Activated T-helper 1 cell treated with Interleukin-2 at 50 U/mL for 16 hours (primary cell): ENCODE measurements at places on chromosomes 6 and 20.

GRCh38 chr6:155974811-155975323 is 519.2 kb upstream of the NOX3 start:
- DNase-seq = no peak

DNA sequence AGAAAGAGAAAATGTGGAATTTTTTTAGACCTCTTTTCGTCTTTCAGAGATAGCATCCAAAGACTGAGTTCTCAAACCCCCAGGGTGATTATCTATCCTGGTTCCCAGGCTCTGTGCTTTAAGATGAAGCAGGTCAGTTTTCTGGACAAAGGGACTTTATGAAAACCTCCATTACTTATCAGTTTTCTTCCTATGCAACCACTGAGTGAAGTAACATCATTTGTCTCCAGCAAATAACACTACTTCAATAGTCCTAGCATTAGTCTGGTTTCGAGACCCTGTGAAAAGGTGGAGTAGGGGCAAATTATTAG is 18.3 kb upstream of the HLA-DRB1 start:
- DNase-seq = no peak

DNA sequence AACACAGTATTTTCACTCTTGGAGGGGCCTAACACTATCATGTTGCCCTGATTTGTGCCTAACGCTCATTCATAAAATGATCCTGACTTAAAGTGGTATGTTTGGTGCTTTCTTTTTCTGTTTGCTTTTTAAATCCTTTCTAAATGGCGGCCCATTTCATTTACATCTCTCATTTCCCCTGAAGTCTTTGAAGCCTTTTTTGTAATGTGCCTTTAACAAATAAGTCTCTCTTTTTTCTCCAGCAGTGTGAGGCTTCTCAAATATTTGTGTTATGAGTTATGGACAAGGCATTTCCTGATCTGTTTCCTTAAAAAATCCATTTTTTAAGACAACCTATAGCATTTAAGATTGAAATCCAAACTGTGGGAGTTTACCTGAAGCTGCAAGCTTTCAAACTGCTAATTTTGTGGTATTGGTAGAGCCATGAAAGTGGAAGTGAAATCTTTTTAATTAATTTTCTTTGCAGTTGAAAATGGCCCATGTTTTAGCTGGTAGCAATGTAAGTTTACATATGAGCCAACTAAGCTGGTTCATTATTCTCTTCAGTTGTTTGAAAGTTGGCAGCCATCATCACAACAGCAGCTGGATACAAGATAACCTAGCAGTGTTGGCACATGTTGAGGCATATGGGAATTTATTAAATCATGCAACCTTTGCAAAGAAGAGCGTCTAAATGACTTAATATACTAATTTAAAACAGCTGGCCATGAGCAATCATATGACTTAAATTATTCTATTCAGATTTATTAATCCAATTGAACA is 469.7 kb downstream of the CDKAL1 start:
- no peak for DNase-seq

- DNase-seq = no peak
Observed at GRCh38 chr6:78799682-78800081, 67.7 kb upstream of the IRAK1BP1 start.

DNA sequence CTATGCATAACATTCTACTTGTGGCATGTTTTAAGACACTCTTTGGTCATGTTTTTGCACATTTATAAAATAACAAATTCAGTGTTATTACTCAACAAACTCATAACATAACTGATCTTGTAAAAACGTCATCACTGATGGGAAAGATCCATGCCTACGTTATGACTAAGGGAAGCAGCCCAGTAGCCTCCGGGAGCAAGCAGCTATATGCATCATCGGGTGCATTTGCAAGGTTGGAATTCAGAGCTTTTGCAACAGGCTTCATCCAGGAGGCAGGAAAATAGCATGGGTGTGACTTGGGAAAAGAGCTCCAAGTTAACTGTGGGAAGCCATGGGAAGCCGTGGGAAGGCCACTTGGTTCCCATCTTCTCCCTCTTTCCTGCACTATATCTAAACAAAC is 271.6 kb upstream of the SGK1 start:
- DNase-seq = no peak

- peak; percentile 73 for DNase-seq
Observed at GRCh38 chr6:29847871-29848630, 20.4 kb downstream of the HLA-G start.

- no peak for DNase-seq
Observed at GRCh38 chr20:50870561-50871161, 60.6 kb downstream of the ADNP start.
